ENCODE measurements at places on chromosomes 11 and 22. TPM values are rescaled to one million over a fixed set of nuclear protein-coding genes. Genes with fewer than 3 reads are reported as not detected.

Gene EHF
- total RNA-seq: 0.76 TPM

Gene LRP5
- total RNA-seq: 47.2 TPM

Gene CNTF
- total RNA-seq: 1.4 TPM

Gene DERL3
- total RNA-seq: 0.71 TPM

Gene PRDM11
- total RNA-seq: 5.9 TPM

Gene LRRN4CL
- total RNA-seq: 0.12 TPM

Gene C11orf97
- not detected for total RNA-seq

Gene DBX1
- total RNA-seq: not detected

Gene GRAP2
- not detected for total RNA-seq

Gene TSPAN18
- total RNA-seq: 3.2 TPM

Gene GAB4
- not detected for total RNA-seq

Gene IRAG1
- 0.06 TPM for total RNA-seq

Gene BACE1
- total RNA-seq: 9.2 TPM

Gene HOATZ
- not detected for total RNA-seq

Gene TSPAN32
- not detected for total RNA-seq
